Stimulated activated CD8-positive, alpha-beta memory T cell treated with anti-CD3 and anti-CD28 coated beads, Interleukin-7, amount 100 ng/mL, for 1 hour (primary cell): ENCODE measurements at places on chromosomes 7 and 10.

- no peak for DNase-seq
Observed at GRCh38 chr10:4280461-4281189, 495.6 kb upstream of the KLF6 start.

GRCh38 chr7:123588376-123588775 is 13.2 kb upstream of the ASB15 start:
- DNase-seq: no peak

- DNase-seq: no peak
Observed at GRCh38 chr7:22357311-22358175, 589 bp upstream of the RAPGEF5 start.

GRCh38 chr10:97733256-97733655 is 3.7 kb upstream of the ZFYVE27 start:
- no peak for DNase-seq

DNA sequence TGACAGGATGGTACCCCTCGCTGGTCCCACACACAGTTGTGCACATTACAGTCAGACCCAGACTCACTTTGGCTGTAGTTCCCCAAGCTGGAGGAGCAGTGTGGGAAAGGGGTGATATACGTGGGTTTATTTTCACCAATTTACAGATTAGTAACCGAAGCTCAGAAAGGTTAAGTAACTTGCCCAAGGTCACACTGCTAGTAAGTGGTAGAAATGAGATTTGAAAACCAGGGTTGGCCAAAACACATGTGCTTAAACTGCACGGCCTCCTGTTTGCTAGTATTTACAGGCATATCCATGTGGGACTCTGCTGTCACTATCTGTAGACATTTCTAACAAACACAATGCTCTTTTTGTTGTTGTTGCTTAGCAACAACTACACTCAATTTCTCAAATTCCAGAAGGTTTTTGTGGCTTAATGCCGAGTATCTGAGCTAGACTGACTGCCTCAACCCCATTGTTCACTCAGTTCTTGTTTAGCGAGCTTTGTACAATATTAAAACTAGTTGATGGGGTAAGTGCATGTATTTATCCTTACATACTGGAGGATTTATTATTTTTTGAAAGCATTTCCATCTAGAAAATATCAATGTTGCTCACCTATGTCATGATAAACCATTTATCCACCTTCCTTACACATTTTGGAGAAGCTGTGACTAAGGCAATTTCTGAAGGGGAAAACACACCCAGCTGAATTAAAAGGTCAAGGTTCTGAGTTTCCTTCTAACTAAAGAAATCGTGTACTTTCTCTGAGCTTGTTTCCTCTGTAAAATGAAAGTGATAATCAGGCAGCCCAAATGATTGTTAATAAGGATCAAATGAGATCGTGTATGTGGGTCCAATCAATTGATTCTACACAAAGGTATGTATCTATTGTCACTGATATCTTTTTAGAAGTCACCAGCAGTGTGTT is 5.3 kb upstream of the TMEM139 start:
- DNase-seq: no peak

GRCh38 chr10:25808372-25808771 is 125.7 kb upstream of the MYO3A start:
- DNase-seq: no peak

DNA sequence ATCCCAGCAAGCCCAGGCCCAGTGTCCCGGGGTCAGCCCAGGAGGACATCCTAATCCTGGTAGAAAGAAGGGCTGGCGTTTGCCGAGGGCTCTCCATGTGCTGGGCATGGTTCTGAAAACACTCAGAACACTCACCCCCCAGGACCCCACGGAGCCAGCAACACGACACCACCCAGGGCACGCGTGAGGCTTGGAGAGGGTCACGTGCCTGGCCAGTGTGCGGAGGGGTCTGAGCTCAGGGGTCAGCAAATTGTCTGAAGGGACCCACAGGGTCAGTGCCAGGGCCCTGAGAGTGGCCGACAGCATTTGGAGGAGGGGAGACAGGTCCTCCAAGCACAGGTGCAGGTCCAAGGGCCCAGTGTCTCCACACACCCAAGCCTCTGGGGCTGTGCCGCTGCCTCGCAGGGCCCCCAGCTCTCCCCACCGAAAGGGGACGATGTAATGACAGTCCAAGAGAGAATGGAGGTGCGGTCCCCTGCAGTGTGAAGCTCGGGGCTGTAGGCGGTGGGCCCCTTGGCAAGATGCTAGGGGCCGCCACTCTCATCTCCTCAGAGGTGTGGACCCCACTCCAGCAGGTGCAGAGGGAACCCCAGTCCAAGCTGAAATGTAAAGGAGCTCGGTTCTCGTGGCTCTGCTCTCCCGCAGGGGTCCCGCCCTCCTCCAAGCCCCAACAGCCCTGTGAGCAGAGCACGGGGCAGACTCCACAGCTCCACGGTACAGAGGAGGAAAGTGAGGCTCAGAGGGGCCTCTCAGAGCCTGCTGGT is 7.8 kb downstream of the FOXL3 start:
- DNase-seq: no peak

DNA sequence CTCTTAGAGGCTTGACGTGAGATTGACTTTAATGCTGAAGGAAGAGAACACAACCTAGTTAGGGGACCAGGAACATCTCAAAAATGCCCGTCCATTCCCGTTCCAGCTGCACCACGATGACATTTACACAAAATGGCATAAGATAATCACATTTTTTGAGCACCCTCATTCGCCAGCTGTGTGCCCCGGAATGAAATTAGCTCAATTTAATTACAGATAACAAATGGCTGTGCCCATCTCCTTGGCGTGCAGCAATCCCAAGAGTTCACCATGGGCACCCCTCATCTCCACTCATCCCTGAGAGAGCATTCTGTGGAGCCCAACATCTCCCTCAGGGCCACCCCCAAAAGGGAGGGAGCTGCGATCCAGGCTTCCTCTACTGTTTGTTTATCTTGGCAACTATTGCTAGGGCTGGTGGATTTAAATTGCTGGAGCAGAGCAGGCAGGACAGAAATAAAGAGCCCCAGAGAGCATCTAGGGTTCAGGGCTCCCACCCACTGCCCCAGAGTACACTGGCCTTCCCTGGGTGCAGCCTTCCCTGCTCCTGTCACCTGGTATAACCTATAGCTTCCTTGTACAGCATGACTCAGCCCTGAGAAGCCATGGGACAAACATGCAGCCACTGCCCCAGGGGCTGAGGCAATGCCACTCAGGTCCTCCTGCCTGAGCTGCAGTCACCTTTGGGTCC is 263.5 kb downstream of the ZEB1 start:
- no peak for DNase-seq

GRCh38 chr10:120943542-120943941 is 92.4 kb downstream of the WDR11 start:
- no peak for DNase-seq

- DNase-seq: no peak
Observed at GRCh38 chr10:76352300-76352699, 920.9 kb downstream of the LRMDA start.

DNA sequence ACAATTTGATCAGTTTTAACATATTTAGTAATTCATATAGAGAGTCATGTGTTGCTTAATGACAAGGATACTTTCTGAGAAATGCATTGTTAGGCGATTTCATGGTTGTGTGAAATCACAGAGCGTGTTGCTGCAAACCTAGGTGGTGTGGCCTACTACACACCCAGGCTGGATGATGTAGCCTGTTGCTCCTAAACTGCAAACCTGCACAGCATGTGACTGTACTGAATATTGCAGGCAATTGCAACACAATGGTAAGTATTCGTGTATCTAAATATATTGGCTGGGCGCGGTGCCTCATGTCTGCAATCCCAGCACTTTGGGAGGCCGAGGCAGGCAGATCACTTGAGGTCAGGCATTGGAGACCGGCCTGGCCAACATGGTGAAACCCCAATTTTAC is 73.7 kb upstream of the BAIAP2L1 start:
- DNase-seq: no peak

DNA sequence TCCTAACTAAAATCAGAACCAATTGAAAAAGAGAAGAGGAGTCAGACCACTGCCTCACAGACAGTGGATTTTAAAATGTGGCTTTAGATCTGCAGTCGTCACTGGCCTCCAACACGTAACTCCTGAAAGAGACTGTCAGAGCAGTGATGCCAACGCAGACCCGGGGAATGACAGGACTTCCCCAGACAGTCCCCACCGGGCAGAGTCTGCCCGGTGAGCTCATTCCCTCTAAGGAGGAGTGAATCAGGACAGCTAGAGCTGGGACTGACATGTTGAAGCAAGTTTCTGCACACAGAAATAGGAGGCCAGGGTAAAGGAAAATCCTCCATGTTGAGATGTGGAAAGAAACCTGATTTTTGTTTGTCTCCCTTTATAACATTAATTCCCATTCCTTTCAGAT is 105.0 kb downstream of the TES start:
- DNase-seq: no peak

- no peak for DNase-seq
Observed at GRCh38 chr7:104123786-104124185, 84.0 kb downstream of the ORC5 start.

GRCh38 chr10:48332166-48332870 is 25.8 kb downstream of the MAPK8 start:
- no peak for DNase-seq

DNA sequence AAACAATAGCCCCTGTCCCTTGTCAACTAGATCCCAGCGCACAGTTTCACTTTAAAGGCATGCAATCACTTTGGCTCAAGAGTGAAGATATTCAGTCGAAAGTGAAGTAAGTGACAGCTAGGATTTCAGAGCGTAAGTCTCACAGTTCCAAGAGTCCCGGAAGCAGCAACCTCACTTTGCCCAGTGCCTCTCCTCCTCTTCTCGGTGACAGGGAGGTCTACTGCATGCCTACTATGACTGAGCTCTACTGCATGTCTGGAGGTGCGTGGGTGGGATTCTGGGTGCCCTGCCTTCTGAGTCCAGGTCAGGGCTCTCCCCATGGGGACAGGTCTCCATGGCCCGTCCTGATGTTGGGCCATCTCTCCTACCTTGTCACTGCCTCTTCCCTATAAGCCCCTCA is 17.0 kb downstream of the PRKCQ start:
- no peak for DNase-seq

- no peak for DNase-seq
Observed at GRCh38 chr10:75611172-75611992, 180.0 kb downstream of the LRMDA start.

GRCh38 chr7:158595068-158595467 is 7.4 kb upstream of the PTPRN2 start:
- DNase-seq: no peak

DNA sequence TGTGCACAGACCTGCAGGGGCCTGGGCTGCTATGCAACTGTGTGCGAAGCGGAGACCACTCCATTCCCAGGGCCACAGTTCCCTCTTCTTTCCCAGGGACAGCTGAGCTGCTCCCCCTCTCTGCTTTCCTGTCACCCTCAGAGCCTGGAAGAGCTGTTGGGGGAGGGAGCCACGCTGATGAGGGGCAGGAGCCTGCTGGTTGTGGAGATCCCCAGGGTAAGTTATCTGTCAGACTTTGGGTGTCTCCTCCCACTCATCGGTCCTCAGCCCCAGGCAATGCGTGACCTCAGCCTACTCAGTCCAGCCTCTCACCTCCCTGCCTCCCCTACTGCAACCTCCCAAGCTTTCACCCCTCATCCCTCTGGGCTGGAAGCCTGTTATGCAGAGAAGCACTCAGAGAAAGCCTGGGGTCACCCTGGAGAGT is 53.5 kb downstream of the ZNF467 start:
- no peak for DNase-seq

DNA sequence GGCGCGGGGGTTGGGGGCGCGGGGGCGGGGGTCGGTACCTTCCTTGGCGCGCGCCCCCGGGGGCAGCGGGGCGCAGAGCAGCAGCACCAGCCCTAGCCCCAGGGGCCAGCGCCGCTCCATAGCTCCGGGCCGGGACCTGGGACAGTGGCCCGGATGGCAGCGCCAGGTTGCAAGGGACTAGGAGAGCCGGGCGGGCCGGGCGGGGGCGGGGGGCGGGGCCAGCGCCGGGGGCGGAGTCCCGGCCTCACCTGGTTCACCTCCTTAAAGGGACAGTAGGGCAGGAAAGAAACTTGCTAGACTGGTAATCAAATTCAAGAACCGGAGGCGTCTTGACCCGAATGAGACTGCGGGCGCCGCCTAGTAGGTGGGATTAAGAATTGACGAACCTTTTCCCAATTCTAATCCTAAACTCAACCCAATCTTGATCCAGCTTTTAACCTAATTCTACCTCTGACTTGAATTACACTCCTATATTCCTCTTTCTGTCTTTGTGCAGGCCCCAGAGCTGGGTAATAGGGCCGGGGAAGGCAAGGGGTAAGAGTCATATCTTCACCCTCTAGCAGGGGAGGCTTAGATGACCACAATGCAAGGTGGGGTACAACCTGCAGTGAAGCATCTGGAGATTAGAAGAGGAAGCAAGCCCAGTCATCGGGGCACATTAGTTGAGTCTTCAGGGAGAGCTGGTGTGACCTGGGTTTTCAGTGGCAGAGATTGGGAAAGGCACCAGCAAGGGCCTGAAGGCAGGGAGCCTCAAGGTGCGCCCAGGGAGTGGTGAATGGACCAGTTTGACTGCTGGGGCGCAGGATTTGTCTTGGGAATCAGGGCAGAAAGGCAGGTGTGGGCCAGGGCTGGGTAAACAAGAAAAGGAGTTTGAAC is at the start of gene EPHA1:
EPHA1 (minus strand) TSS at position 171 of the 876 bp plus-strand sequence; CDS start at position 120, 51 bp downstream.
- no peak for DNase-seq

GRCh38 chr10:10915215-10915614 is 102.5 kb upstream of the CELF2 start:
- DNase-seq: no peak

GRCh38 chr10:72503241-72503640 is 122.6 kb downstream of the MICU1 start:
- no peak for DNase-seq

- DNase-seq: no peak
Observed at GRCh38 chr7:68748934-68749900, 849.1 kb upstream of the AUTS2 start.

DNA sequence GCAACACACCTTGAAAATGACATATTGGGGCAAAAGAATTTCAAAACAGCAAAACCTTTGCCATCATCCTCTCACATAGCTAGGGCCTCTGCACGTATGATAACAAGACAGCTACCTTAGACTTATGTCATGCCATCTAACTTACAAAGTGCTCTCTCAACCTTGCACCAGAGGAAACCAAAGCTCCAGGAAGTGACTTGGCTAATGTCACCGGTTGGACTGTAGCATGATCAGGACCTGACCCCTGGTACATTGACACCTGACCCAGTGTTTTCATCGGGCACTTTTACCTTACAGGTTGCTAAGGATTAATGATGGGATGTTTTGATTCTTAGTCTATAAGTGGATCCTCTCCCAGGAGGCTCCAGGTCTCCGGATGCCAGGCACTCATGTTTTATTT is 529.8 kb upstream of the GALNT17 start:
- no peak for DNase-seq

DNA sequence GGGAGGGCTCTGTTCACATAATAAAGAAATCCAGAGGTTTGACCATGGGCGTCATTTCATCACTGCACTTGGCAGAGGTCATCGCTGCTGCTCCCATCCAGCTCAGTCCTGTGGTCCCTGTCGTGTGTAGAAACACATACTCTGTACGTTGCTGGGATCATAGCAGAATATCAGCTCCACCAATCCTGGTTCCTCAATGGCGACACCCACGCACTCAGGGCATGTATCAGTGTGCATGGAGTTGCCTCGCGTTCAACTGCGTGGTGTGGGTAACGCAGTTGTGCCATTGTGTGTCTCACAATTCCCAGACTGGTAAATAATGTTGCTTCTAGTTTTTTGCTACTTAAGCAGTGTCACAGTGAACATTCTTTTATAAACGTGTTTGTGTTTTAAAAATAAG is 111.1 kb downstream of the LHPP start:
- no peak for DNase-seq
